ENCODE measurements at places on chromosomes 16 and 17.

- no peak for DNase-seq
Observed at GRCh38 chr17:41329279-41329948, 13.9 kb upstream of the KRTAP17-1 start.

DNA sequence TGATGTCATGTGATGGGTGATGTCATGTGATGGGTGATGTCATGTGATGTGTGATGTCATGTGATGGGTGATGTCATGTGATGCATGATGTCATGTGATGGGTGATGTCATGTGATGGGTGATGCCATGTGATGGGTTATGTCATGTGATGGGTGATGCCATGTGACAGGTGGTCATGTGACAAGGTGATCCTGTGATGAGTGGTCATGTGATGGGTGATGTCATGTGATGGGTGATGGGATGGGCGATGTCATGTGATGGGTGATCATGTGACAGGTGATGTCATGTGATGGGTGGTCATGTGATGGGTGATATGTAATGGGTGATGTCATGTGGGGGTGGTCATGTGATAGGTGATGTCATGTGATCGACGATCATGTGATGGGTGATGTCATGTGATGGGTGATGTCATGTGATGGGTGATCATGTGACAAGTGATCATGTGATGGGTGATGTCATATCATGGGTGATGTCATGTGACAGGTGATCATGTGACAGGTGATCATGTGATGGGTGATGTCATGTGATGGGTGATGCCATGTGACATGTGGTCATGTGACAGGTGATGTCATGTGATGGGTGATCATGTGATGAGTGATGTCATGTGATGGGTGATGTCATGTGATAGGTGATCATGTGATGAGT lies 17.2 kb downstream of the CD300LB start:
- DNase-seq: no peak

- no peak for DNase-seq
Observed at GRCh38 chr16:13335879-13336278, 434.5 kb downstream of the SHISA9 start.

GRCh38 chr16:57534881-57535658 lies 1.3 kb downstream of the CCDC102A start:
- DNase-seq: no peak

- no peak for DNase-seq
Observed at GRCh38 chr16:8396463-8396862, 193.8 kb downstream of the TMEM114 start.

- DNase-seq: no peak
Observed at GRCh38 chr16:10616756-10617640, 36.6 kb upstream of the EMP2 start.

DNA sequence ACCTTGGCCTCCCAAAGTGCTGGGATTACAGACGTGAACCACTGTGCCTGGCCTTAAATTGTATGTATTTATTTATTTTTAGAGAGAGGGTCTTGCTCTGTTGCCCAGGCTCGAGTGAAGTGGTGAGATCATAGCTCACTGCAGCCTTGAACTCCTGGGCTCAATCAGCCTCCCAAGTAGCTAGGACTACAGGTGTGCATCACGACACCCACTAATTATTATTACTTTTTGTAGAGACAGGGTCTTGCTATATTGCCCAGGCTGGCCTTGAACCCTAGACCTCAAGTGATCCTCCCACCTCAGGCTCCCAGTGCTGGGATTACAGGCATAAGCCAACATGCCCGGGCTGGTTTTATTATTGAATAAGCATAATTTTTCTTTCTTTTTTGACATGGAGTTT lies 4.1 kb upstream of the NFATC2IP start:
- DNase-seq: no peak

DNA sequence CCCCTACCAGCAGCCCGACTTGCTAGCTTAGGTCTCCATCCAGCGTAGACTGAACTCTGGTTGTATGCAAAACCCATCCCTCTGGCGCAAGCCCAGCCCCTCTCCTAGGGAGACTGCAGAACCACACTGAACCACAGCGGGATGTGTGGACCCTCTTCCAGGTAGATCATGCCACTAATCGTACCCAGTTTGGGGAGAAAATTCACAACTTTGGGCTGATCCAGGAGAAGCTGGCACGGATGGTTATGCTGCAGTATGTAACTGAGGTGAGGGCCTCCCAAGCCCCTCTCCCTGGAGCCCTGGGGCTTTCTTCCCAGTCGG lies 3.2 kb downstream of the ACADVL start:
- no peak for DNase-seq

DNA sequence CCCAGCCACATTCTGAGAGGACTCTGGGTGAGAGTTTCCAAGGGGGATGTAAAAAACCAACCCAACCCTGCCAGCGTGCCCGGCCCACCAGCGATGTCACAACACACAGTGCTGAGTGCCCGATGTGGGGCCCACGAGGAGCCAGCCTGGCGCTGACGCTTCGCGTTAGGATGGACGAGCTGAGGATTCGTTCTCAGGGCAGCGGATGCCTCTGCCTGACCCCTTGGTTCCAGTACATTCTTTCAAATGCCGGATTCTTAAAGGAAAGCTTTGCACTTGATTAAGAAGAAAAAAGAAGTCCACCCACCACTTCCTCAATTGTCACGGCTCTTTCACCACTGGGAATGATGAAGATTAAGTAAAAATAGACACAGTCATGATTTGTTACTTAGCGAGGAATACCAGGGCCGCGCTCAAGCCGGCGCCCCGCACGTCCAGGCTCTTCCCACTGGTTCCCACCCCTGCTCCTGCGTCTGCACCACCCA lies 79.4 kb downstream of the IRF8 start:
- DNase-seq: no peak

DNA sequence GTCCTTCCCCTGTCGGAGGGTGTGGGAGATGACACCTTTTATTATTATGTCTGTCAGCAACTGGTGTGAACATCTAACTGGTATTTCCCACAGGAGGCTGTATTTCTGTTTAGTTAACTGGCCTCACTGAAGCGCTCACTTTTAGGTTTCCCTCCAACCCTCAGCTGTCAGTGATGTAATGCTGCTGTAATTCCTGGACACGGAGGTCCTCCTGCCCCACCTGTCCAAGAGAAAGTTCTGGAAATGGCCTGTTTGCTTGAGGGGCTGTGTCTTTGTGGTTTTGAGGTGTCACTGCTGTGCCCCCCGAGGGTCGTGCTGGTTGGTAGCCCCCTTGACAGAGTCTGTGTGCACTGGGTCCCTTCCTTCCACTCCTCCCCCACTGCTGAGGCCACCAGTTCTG lies 11.5 kb downstream of the KCNJ12 start:
- DNase-seq: no peak

- no peak for DNase-seq
Observed at GRCh38 chr17:39939588-39940419, 12.3 kb downstream of the LRRC3C start.

GRCh38 chr16:55678161-55678821 lies 22.5 kb downstream of the SLC6A2 start:
- DNase-seq: no peak

- DNase-seq: peak; percentile 31
Observed at GRCh38 chr17:7046127-7046724, 2.3 kb upstream of the SLC16A11 start.

DNA sequence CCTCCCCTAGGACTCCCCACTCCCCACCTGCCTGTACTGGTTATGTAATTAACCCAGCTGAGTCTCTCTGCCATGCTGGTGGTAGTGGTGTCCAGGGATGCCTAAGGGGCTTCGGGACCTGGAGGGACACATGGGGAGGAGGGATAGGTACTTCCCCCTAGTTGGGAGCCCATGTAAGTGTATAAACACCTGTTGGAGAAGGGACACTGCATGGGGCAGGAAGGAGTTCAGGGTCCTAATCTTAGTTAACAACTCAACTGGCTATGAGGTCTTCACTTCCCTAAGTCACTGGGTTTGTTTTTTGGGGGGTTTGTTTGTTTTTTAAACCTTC lies 1.3 kb downstream of the RASL10B start:
- no peak for DNase-seq

GRCh38 chr16:19698480-19699465 lies 19.3 kb downstream of the KNOP1 start:
- no peak for DNase-seq

DNA sequence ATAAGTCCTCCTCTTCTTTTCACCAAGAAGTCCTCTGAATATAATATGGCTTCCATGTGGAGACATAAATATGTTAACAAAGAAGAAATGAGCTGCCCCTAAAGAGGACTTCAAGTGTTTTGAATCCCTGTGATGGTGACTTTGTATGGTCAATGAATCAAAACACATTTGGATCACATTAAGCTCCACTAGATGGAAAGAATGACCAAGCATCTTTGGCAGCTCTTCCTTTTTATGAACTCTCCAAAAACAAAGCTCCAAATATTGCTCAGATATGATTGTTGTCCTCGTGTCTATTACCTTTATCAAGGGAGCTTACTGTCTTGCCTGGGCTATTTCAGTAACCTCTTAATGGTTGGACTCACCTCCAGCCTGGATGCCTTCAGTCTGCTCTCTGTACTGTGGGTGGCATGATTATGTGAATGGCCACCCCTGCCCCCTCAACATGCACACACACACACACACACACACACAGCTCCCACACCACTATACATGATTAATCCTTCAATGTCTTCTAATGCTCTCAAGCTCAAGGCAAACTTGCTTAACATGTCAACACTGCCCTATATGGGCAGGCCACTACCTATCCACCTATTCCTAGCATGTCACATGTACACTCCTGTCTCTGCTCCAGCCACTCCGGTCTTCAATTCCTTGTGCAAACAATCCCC lies 346.6 kb upstream of the SALL1 start:
- DNase-seq: no peak
